ENCODE measurements at places on chromosomes 1 and 21.
A peak's percentile ranks its signal among the peaks of the same experiment; 100 is the strongest.

DNA sequence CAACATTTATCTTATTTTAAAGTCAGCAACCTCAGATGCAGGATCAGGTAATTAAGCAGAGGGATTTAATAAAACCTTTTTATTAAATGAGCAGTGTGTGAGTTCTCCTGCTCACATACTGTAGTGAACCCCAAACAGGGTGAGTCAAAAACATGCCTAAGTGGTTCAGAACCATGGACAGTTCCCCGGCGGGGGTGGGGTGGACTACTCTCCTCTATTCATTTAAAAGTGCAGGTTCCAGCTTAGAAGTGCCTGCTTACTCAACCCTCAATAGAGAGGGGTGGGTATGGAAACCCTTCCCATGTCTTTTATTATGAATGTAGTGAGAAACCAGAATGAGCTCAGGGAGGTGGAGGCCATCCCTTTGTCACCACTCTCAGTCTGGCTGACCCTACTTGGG is 397.9 kb downstream of the HHAT start:
- peak; percentile 56 for DNase-seq

DNA sequence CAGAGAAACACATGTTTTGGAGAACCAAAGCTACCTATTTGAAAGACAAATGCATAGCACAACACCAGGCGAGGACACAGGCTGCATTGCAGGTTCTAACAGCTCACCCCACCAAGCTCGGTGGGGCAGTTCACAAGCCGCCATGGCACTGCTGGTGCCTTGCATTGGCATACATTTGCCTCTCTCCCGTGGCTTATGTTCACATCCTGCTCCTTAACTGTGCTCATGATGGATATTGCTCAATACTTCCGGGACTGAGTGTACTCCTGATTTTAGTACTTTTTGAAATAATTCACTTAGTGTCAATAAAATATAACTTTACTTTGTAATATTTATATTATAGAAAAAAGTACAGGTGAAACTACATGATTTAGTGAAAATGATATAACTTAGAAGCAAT is 1187.4 kb upstream of the NCAM2 start:
- no peak for DNase-seq

DNA sequence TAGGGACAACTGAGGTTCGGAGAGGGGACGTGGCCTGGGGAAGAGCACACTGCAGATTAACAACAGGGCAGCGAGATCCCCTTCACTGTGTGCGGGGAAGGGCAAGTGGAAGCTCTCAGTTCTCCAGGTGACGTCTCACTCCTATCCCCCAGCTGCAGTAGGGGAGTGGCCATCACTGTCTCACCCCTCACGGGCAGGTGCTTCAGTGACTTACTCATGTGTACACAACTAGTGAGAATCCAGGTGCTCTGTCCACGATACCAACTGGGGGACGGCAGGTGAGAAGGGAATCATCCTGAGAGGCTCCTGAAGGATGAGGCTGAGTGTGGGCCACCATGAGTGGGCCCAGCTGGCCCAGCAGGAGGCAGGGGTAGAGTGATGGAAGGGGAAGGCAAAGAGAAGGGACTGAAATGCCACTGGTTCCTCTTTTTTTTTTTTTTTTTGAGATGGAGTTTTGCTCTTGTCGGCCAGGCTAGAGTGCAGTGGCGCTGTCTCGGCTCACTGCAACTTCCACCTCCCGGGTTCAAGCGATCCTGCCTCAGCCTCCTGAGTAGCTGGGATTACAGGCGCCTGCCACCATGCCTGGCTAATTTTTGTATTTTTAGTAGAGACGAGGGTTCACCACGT is 25.9 kb downstream of the RHBG start:
- no peak for DNase-seq

GRCh38 chr1:227654858-227655752 is 80.0 kb downstream of the JMJD4 start:
- no peak for DNase-seq

- DNase-seq: no peak
These were observed 47.1 kb downstream of the CTH start for GRCh38 chr1:70458131-70458530.

DNA sequence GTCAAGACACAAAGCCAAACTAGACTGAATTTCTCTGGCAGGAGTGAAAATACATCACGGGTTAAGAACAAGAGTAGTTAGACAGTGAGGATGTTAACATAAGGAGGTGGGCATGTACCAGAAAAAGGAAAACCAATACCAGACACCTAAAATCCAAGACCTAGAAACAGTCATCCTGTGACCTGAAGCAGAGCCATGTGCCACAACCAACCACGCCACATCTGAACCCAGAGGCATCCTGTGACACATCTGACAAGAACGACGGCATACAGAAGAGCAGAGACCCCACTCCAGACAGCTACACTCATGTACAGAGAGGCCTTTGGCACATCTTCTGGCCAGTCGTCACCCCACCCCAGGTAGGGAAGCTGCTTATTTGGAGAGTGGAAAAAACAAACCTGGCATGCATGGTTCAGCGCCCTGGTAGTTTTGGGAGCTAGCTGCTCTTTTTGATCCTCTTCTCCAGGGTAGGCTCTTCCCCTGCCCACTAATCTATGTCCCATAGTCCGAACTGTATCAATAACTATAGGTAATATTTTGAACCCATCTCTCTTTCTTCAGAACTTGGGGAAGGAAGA is 72.1 kb downstream of the SLC45A1 start:
- DNase-seq: no peak

DNA sequence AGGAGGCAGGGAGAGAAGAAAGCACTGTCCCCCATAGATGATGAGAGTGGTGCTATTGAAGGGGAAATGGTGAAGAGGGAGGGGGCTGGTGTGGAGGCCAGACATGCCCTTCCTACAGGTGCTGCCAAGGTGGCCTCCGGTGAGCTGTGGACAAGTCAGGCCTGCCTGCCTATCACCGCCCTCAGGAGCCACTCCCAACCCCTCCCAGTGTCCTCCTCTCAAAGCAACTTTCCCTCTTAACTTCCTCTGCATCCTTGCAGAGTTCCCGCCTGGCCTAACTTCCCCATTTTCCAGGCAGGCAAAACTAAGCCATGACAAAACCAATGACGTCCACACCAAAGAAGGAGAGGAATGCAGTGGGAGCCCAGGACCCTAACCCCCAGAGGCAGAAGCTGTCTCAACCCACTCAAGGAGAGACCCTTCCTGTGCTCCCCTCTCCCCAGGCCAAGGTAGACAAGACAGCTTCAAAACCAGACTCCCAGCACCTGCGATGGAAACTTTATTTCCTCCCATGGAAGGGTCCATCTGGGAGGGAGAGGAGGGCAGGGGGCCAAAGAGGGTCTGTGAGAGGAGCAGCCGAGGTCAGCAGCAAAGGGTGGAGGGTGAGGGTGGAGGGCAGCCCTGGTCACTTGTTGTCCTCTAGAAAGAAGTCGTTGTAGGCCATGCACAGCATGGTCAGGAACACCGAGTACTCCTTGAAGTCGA is 1.0 kb upstream of the S100A6 start:
- DNase-seq: no peak

DNA sequence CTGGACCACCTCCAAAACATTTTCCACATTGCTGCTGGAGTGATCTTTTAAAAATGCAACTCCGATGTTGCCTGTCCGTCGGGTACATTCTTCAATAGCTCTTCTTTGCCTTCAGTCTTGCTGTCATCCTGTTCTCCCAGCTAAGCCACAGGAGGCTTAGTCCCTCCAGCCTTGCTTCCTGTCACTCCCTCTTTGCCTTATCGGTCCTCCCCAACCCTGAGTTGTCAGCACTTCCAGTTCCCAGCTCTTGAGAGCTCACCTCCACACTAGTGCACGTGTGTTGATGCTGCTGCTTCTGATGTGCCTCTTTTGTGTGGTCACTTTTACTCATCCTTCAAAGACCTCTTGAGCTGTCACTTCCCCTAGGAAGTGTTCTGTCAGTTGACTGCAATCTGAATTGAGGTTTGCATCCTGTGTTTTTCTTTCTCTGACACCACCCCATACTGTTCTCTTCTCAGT is 15.3 kb downstream of the UCK2 start:
- no peak for DNase-seq

DNA sequence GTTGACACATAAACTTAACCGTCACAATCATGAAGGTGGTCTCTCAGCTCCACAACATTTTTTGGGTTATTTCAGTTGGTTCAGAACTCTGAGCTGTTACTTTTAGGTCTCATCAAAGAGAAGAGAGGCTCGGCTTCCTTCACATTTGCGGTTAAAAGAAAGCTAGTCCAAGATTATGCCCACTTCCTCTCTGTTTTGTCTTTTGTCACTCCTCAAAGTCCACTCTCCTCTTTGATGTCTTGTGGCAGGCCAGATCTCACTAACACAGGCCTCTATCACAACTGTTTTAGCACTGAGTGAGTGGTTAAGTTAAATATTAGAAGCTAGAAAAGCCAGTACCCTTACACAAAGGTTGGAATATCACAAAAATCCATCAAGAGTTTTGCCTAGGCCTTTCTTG is 195.7 kb downstream of the FCRL5 start:
- no peak for DNase-seq

DNA sequence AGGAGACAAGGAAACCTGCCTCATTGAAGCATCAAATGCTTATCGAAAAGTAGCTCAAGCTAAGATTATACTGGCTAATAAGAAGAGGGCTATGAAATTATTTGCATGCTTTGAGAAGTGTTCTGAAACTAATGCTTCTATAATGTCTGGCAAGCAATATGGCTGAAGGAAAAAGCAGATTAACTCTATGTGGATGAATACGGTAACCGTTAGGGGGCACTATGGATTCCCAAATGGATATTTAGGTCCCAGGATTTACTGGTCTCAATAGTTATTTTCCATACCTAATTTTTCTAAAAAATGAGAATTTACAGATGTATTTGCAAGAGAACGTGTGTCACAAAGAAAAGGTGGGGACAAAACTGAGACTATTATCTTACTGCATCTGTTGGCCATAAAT is 34.6 kb upstream of the RRP15 start:
- no peak for DNase-seq

GRCh38 chr1:227729881-227730629 is 5.0 kb downstream of the JMJD4 start:
- DNase-seq: peak; percentile 68

DNA sequence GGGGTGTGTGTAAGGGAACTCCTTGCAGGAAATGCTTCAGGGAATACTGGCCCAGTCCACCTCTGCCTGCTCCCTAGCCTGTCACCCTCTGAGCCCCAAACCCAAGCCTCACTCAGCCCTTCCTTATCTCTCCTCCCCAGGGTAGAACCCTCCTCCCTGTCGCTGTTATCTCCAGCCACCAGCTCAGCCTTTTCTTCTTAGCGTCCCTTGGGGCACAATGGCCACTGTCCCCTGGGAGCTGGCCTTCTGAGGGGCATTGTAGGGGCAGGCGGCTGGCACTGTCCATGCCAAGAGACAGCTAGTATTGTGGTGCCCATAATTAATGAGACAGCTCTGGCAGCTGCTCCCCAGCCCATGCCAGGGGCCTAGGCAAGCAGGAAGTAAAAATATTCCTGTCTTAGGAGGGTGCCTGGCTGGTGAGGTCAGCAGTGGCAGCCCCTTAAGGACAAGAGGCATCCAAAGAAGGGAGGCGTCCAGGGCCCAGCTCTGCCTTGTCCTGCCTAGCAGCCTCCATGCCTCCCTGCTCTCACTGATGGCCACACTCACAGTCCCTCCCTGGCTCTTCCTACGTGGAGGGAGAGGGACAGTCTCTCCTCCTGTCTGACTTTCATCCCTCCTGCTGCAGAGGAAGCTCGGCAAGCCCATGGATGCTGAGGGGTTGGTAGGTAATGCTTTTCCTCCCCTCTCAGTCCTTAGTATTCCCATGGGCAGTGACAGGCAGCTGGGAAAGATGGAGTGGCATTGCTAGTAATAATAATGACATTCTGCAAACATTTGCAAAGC is 37.5 kb downstream of the KCNQ4 start:
- no peak for DNase-seq

DNA sequence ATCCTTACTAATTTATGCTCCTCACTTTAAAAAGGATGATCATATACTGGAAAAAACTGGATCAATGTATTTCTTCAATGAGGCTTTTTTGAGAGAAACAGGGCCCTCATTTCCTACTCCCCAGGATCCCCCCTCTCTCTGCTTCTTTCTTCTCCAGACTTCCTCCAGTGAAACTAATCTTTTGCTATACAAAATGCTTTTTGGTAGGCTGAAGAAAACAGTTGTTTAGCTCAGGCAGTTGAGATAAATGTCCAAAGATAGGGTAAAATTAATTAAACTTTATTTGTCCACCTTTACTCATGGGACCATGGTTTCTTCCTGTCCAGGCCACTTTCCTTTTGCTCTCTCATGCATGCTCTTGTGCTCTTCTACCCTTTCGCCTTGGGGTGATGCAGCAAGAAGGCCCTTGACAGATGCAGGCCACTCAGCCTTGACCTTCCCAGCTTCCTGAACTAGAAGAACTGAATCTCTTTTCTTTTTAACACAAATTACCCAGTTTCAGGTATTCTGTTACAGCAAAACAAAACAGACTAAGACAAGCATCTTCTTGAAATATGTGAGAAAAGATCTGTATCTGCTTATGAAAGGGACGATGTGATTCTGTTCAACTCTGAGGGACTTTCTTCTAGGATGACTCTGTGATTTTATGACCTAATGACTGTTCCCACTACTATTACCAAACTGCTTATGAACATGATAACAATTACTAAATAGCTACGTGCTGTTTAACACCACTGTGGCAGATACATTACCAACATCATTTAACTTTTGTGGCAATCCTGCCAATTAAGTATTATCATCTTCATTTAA is 63.7 kb downstream of the NVL start:
- no peak for DNase-seq

GRCh38 chr1:227333423-227333822 is 15.1 kb upstream of the CDC42BPA start:
- DNase-seq: no peak

- no peak for DNase-seq
These were observed 76.3 kb upstream of the SLC44A3 start for GRCh38 chr1:94743862-94744261.

DNA sequence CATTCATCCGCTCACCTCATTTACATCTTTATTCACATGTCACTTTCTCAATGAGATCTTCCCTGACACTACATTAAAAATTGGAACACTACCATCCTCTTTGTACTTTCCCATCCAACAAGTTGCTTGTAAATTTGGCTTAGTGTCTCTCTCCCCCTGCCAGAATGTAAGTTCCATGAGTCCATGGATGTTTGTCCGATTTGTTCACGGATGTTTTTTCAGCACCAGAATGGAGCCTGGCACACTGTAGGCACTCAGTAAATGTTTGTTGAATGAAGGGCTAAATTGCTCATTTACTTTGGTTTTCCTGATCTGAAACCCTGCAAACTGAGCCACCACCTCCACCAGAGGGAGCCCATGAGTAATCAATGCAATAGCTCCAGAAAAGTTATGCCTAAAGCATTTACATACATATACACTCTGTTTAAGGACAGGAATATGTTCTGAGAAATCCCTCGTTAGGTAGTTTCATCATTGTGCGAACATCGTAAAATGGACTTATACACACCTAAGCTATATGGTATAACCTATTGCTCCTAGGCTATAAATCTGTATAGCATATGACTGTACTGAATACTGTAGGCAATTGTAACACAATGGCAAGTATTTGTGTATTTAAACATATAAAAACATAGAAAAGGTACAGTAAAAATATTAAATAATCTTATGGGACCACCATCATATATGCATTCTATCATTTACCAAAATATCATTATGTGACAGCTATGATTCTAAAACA is 2.8 kb upstream of the EYA3 start:
- DNase-seq: peak; percentile 62

Data from endothelial cell (in vitro differentiated cells).